ENCODE measurements at places on chromosomes 5 and 9.

DNA sequence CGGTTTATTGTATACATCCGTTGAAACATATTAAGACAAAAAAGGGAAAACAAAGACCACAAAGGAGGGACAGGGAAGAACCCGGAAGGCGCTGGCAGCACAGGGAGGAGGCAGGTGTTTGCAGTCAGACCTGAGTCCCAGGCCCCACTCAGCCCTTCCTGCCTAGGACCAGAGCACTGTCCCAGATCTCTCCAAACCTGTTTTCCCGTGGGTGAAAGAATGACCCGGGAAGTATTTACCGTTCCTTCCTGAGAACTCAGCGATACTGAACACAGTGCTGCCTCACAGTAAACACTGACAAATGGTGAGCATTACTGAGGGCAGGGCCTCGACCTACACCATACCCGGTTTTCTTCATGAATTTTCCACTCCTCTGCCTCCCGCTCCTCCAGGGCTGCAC is 1.2 kb downstream of the ABO start:
- no peak for DNase-seq

DNA sequence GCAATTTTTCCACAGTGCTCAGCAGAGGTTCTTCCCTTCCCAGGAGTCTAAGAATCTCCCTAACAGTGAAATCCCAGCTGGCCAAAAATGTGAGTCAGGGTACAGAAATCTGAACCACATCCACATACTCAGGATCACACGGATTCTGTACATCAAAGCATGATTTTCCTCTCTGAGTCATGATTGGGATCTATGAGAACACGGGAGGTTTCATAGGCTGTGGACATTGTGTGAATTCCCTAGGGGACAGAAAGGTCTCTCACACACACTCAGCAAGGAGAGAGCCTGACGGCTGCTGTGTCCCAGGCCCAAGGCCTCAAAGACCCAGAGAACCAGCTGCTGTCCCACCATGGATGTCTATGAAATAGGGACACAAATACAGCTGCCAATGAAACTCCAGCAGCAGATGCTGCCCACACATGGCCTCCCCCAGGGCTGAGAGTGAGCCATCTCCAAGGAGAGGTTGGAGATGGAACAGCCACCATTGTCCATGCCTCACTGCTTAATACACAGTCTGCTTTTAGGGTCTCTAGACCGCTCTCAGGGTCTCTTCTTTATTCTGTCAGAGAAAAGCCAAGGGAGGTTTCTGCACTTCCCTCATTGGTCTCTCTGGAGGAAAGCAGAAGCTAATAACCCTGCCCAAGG is 102.7 kb downstream of the ADAMTS12 start:
- DNase-seq, result no peak

DNA sequence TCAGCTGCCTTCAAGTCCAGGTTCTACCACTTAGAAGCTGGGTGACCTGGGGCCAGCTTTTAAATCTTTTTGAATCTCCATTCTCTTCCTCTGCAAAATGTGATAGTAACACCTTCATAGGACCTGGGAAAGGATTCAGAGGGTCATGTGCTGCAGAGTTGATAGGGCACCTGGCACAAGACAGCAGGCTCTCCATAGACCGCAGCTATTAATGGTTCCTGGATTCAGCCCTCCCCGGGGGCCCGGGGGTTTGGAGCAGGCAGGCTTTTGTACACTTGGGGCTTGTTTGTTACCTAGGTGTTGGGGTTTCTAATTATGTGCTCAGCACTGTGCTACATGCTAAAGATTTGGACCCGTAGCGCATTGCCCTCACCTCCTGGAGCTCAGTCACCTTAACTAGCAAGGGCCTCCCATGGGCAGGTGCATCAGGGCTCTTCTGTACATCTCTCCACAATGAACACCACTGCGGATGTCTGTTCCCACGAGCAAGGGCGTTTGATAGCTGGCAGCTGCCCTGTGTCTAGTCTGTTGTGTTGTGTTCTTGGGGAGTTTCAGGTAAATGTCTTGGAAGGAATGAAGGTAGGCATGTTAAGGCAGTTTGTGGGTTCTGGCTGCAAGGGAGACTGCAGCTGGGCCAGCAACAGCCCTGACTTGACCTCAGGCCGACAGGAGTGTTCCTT is 12.1 kb downstream of the PRRC2B start:
- no peak for DNase-seq

DNA sequence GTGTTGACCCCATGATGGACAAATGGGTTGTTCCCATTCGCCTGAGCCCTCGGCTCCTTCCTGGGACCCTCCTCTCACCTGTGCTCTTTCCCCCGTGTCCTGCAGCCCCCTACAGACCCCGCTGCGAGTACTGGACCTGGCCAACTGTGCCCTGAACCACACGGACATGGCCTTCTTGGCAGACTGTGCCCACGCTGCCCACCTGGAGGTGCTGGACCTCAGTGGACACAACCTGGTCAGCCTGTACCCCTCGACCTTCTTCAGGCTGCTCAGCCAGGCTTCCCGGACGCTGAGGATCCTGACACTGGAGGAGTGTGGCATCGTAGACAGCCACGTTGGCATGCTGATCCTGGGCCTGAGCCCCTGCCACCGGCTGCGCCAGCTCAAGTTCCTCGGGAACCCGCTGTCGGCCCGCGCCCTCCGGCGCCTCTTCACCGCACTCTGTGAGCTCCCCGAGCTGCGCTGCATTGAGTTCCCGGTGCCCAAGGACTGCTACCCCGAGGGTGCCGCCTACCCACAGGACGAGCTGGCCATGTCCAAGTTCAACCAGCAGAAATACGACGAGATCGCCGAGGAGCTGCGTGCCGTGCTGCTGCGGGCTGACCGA is 3.4 kb downstream of the LRRC14B start:
- DNase-seq, result no peak

DNA sequence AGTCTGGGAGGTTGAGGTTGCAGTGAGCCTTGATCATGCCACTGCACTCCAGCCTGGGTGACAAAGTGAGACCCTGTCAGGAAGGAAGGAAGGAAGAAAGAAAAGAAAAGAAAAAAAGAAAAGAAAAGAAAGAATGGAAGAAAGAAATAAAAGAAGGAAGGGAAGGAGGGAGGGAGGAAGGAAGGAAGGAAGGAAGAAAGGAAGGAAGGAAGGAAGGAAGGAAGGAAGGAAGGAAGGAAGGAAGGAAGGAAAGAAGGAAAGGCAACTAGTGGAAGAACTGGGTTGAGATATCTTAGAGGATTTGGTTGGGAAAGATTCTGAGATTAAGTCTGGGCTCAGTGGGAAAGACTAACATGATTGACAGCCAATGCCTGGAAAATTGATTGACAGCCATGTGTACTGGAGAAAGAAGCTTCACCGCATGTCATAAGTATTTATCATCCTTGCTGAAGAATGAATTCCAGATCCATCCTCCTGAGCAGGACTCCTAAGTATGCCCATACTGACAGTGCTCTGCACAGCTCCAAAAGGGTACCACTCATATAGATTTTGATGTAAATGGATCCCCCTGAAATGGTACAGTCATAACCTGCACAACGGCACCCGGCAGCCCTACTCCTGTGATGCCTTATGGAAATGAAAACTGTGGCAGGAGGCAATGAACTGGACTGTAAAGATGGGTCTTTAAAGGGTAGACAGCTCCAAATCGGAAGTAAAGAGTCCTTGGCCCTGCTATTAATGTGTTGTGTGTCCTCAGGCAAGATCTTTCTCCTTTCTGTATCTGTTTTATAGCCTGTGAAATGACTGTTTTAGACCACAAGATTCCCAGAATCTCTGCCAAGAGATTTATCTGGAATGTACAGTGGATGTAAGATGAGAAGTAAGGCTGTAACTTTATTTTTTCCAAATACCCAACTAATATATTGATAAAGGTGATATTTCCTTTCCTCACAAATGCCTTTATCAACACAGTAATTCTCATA is 16.9 kb upstream of the ADRA1B start:
- no peak for DNase-seq

- no peak for DNase-seq
Observed at GRCh38 chr5:101662263-101662662, 633.8 kb downstream of the SLCO4C1 start.

All from stimulated activated CD4-positive, alpha-beta T cell treated with anti-CD3 and anti-CD28 coated beads, Interleukin-15, amount 100 ng/mL, for 24 hours (primary cell).